ENCODE measurements at places on chromosomes 13 and 19. TPM values are rescaled to one million over a fixed set of nuclear protein-coding genes. Genes with fewer than 3 reads are reported as not detected.

GRCh38 chr19:16385821-16386220 lies 61.2 kb downstream of the KLF2 start:
- DNase-seq, result no peak

DNA sequence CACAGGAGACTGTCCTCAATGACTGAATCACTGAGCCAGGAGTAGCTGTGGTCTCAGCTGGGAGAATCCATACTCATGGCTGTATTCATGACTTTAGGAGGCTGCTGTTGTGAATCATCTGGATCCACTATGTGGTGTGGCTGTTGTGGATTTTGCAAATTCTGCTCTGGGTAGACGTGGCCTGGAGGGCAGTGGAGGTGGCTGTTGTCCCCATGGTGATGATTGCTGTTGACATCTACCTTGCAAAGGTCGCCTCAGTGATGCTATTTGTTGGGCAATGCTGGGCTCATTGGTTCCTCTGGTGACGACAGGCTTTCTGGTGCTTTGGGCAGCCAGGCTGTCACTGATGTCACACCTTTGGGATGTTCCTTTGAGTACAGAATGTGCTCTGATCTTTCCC lies 23.9 kb downstream of the MUC16 start:
- no peak for DNase-seq

GRCh38 chr13:62932256-62932883 lies 1516.7 kb upstream of the PCDH20 start:
- DNase-seq, result no peak

GRCh38 chr13:50292081-50292480 lies 276.8 kb downstream of the KCNRG start:
- no peak for DNase-seq

GRCh38 chr13:31920727-31921100 lies 110.9 kb upstream of the FRY start:
- no peak for DNase-seq

DNA sequence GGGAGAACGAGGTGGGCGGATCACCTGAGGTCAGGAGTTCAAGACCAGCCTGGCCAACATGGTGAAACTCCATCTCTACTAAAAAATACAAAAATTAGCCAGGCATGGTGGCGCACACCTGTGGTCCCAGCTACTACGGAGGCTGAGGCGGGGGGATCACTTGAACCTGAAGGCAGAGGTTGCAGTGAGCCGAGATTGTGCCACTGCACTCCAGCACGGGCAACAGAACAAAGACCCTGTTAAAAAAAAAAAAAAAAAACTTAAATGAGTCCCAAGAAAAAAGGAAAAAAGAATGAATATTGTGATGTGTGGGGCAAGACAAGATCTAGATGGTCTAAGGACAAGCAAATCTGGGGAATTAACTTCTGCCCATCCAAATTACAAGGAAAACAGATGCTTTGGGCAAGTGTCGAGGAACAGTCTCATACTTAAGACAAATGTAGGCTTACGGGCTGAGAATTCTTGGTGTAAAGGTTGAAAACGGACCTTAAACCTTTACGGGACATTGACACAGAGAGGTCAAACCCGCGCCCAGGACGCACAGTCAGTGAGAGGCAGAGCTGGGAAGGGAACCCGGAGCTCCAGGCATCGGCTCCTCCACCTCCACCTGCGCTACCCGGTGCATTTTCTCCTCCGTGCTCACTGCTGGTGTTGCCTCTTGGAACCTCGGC lies 656 bp upstream of the ZNF324 start:
- no peak for DNase-seq

DNA sequence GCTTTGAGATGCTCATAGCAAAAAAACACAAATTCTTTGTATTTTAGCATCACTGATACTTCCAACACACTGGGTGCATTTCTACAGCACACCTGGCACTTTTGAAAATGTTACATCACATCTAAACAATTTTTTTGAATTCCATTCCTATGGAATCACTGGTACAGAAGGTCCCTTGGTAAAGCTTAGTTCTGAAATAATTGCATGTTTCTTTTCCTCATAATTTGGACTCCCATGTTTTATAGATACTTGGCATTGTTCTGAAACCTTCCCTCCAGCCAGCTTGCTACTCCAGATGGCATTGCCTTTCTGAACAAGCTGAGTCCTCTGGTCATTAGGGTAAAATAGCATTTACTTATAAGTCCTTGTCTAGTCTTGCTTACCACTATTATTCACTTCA lies 481.3 kb upstream of the GPC6 start:
- no peak for DNase-seq

GRCh38 chr13:37094840-37095239 lies 10.6 kb downstream of the CSNK1A1L start:
- no peak for DNase-seq

DNA sequence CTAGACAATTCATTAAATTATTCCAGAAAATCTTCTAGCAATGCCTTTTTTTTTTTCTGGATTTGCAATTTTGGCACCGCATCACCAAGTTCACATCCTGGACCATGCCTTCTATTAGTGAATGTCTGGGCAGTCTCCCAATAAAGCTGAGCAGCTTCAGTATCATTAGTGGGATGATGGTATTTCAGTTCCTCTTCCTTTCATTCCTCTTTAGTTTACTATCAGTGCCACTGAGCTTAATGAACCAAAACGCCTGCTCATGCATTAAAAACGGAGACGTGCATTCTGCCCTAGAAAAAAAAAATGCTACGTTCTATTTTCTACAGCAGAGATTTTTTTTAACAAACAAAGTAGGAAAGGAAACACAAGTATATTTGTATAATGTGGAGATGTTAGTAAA lies 343.0 kb downstream of the PCDH9 start:
- no peak for DNase-seq

- DNase-seq, result no peak
These were observed 51.5 kb downstream of the ATP7B start for GRCh38 chr13:51959773-51960172.

DNA sequence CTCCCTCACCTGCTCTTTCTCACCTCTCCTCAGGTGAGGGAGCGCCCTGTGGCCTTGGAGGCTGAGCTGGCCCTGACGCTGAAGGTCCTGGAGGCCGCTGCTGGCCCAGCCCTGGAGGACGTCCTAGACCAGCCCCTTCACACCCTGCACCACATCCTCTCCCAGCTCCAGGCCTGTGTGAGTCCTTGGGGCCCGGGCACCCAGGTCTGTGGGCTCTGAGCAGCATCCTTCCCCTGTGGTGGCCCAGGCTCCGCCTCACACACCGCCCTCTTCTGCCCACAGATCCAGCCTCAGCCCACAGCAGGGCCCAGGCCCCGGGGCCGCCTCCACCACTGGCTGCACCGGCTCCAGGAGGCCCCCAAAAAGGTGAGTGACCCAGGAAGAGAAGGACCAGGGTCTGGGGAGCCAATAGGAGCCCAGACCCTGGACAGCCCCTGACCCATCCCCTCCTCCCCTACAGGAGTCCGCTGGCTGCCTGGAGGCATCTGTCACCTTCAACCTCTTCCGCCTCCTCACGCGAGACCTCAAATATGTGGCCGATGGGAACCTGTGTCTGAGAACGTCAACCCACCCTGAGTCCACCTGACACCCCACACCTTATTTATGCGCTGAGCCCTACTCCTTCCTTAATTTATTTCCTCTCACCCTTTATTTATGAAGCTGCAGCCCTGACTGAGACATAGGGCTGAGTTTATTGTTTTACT lies 1.9 kb downstream of the IFNL1 start:
- no peak for DNase-seq

GRCh38 chr13:103188713-103189326 lies 122.6 kb upstream of the SLC10A2 start:
- peak; percentile 3 for DNase-seq

GRCh38 chr19:29806098-29806866 lies 5.5 kb upstream of the CCNE1 start:
- no peak for DNase-seq

GRCh38 chr19:9757544-9758501 lies 10.7 kb downstream of the ZNF846 start:
- DNase-seq, result no peak

- DNase-seq, result no peak
These were observed 3.8 kb upstream of the FGF14 start for GRCh38 chr13:102405499-102406100.

DNA sequence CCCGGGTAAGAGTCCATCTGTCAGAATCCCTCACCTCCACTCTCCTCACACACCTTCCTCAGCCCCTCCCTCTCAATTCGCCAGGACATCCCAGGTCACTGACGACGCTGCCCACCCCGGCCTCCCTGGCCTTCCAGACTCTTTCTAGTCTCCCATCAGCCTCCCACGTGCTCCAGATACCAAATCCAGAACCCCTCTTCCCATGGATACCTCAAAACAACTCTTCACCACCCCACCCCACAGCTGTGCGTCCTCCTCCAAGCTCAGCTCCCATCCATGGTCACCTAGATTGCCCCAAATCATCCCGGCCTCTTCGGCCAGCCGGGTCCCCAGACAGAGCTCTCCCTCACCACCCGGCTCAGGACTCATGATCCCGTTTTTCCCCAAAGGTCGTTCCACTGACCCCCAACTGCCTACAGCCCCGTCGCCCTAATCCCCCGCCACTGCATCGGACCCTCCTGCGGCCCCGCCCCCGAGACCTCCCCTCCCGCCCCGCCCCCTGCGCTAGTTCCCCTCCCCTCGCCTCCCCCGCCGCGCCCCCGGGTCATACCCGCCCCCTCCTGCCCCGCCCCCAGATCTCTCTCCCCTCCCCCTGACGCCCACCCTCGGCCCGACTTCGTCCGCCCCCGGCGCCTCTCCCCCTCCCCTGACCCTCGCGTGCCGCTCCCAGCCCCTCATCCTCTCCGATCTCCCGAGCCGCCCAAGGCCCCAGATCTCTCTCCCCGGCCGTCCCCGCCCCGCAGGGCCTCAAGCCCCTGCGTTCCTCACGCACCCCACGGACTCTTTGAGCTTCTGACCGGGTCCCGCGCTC lies 546 bp downstream of the UBXN6 start:
- DNase-seq, result peak; percentile 49

- DNase-seq, result no peak
These were observed 12.6 kb downstream of the JOSD2 start for GRCh38 chr19:50498219-50499056.

DNA sequence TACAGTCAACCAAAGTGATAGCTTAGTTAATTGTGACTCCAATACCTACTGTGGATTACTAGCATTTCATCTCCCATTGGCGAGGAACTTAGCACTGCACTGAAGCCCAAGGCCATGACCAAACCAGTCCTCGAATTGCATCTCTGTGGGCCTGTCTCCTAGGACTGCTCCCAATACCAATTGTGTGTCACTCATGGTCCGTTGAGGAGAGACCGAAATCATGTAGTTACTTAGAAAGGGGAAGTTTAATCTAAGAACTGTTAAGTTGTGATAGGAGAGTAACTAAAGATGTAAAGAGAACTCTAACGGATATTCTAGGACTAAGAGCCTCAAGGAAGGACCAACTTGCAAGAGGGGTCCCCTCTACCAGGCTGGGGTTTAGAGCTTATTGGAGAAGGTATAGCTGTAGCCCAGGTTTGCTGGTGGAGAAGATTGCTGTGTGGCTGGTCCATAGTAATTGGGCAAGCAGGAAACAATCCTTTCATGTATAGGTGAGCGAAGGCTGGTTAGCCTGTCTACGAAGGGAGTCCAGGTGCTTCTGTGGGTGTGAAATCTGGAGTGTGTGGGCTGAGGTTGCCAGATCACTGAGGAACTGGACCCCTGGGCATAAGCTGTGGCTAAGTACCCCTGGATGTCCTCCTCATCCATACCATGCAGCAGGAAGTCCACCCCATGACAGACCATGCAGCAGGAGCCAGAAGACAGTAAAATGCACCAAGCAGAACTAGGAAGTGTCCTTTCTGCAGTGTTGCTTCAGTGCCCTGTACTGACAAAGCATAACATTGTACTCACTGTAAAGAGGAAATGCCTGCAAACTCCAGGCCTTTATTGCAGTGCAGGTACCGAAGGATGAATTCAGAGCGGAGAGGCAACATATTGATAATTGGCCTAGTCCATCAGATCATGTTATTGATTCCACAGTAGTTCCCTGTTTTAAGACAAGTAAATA lies 30.8 kb downstream of the DNAJC3 start:
- no peak for DNase-seq

- DNase-seq, result no peak
These were observed 50.8 kb downstream of the EFNB2 start for GRCh38 chr13:106484537-106485193.

DNA sequence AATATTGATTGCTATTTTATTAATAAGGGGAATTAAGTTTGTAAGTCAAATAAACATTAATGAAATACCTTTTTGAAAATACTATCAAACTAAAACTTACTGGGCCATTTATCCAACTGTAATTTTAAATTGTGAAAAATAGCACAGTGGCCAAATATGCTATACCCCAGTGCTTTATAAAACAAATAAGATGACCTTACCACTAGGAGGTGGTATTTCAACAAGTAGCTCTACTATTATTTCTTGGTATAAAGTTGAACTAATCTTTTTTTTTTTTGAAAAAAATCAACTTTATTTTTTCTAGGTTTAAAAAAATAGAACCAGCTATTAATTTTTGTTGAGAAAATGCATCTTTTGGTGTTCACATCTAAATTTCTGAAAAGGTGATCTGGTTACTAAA lies 14.7 kb downstream of the LACC1 start:
- DNase-seq, result no peak

DNA sequence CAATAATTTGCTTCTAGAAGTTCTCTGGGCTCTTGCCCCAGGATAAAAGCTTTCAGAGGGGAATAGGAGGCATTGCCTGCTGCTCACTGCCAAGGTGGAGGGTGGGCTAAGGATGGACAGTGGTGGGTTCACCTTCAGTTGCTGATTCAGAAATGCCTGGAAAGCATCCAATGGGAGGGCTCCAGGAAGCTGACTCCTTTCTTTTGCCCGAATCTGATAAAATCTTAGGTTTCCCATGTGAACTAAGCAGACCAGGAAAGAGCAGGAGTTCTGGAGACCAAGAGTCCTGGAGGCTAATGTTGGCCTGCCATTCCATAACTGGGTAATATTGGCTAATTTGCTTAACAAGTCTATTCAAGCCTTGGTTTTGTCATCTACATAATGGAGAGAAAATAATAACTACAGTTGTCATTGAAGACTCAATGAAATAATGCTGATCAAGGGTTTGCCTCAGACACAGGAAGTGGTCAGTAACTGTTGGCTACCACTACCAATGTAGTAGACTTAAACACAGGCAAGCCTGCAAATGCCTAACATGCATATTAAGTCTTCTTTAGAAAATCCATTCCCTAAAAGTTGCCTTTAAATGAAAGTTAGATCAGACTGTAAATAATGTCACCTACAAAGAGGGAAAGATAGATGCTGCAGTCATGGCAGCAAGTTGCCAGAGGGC lies 528.4 kb upstream of the NBEA start:
- no peak for DNase-seq

- DNase-seq, result no peak
These were observed 2.8 kb downstream of the PNMA8B start for GRCh38 chr19:46492841-46493235.

- no peak for DNase-seq
These were observed 58.3 kb downstream of the DOCK9 start for GRCh38 chr13:98919566-98919965.

- DNase-seq, result no peak
These were observed 10.7 kb downstream of the MARCHF2 start for GRCh38 chr19:8423817-8424223.

GRCh38 chr19:14400951-14401431 lies 18.1 kb downstream of the DDX39A start:
- DNase-seq, result no peak

GRCh38 chr13:72062566-72062965 lies 195.6 kb upstream of the DACH1 start:
- DNase-seq, result no peak

UBE2M gene
- 50.2 TPM for total RNA-seq

TEX101 gene
- not detected for total RNA-seq

KLK15 gene
- total RNA-seq, result not detected

FCGBP gene
- 8.4 TPM for total RNA-seq

SYNGR4 gene
- not detected for total RNA-seq

LILRB3 gene
- 4.1 TPM for total RNA-seq

GAPDHS gene
- not detected for total RNA-seq

MATK gene
- total RNA-seq, result 1.4 TPM

CEACAM21 gene
- 43.8 TPM for total RNA-seq

PRMT1 gene
- 59.2 TPM for total RNA-seq

CLEC17A gene
- total RNA-seq, result 0.25 TPM

CEACAM3 gene
- total RNA-seq, result not detected

Data from CD4-positive, CD25-positive, alpha-beta regulatory T cell (primary cell).